ENCODE measurements at places on chromosomes 12 and 14.
A peak's percentile ranks its signal among the peaks of the same experiment; 100 is the strongest.

DNA sequence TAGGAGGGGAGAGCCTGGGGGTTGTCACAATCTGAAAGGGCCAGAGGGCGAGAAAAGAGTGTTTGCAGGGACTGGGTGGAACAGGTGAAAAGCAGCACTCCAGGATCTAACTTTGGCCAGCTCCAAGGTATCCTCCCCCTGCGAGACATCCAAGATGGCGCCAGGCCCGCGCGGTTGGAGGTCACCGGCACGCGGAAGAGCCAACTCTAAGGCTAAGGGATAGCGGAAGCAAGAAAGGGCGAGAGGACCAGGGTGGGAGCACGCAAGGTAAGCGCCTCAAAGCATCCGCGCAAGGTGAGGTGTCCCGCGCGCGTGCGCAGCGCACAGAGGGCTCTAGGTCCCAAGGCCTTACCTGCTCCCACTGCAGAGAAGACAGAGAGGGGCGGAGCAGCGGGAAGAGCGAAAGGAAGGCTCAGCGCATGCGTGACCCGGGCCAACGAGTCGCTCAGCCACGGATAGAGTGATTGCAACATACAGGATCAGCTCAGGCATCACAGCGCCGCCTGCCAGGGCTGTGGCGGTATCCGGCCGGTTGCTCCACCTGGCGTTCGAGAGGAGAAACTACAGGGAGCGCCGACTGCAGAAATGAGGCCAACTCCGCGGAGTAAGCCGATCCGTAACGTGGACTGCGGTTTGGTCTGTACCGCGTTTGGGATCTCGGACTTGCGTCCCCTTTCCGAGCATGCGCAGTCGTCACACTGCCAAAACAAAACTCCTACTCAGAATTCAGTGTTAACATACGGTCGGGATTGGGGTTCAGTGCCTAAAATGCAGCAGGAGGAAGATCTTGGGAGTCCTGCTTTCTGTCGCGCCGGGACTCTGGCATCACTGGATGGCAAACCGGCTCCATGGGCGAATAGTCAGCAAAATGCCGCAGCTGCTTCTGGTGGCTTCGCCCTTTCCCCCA, at the start of gene ATP5MC2:
ATP5MC2 (minus strand) TSS at position 383 of the 907 bp plus-strand sequence. CDS start 3,469 bp downstream, outside the sequence.
- DNase-seq: peak; percentile 98

DNA sequence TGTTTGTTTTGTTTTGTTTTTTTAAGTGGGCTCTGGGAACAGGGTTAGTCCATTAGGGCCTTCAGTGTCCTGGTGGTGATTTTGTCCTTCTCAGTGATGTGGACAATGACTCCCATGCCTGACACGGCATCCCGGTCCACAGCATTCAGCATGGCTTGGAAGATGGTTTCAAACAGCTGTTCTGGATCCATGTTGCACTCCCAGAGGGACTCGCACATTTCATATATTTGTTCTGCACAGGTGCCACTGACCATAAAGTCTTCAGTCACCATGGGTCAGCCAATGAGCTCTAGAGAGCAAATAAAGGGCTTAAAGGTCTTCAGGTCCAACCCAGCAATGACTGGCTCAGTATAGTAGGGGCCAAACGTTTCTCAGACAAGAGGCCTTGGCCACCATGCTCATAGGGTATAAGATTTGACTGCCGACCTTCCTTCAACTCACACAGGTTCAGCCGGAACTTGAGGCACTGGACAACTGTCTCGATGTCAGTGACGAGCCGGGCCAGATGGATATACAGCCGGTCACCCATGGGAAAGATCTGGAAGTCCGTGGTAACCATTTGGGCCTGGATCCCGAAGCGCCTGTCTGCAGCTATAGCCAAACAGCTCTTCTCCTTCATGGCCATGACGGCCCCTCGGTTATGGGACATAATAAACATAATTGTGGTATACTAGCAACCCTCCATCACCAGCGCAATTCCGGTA, 18.0 kb downstream of the OR10P1 start:
- no peak for DNase-seq

- DNase-seq: peak; percentile 25
Observed at GRCh38 chr14:90495357-90496276, 98.8 kb downstream of the CALM1 start.

DNA sequence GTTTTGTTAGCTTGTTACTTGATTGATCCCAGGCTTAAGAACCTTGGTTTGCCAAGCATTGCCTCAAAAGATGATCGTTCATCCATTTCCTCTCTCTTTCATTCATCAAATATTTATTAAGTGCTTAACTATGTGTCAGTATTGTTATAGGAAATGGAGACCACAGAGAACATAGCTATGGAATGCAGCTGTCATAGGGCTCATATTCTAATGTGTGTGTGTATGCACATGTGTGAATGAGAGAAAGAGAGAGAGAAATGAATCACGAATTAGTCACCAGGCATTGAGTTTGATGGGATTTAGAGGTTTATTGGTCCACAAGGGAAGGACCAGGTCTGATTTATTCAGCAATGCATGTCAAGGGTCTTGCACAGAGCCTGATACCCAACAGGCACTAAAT, 71.0 kb upstream of the FBXO21 start:
- DNase-seq: peak; percentile 41

- DNase-seq: no peak
Observed at GRCh38 chr14:60945984-60946383, 34.9 kb downstream of the TRMT5 start.

DNA sequence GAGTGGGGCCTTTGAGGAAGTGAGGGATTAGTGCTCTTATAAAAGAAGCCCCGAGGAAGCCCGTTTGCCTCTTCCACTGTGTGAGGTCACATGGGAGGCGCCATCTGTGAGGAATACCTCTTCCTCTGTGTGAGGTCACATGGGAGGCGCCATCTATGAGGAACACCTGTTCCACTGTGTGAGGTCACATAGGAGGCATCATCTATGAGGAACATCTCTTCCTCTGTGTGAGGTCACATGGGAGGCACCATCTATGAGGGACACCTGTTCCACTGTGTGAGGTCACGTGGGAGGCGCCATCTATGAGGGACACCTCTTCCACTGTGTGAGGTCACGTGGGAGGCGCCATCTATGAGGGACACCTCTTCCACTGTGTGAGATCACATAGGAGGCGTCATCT, 69.7 kb downstream of the SLC24A4 start:
- no peak for DNase-seq

GRCh38 chr12:67593041-67593440, 55.5 kb upstream of the DYRK2 start:
- DNase-seq: no peak

- DNase-seq: no peak
Observed at GRCh38 chr14:56118611-56119181, 485 bp downstream of the PELI2 start.

DNA sequence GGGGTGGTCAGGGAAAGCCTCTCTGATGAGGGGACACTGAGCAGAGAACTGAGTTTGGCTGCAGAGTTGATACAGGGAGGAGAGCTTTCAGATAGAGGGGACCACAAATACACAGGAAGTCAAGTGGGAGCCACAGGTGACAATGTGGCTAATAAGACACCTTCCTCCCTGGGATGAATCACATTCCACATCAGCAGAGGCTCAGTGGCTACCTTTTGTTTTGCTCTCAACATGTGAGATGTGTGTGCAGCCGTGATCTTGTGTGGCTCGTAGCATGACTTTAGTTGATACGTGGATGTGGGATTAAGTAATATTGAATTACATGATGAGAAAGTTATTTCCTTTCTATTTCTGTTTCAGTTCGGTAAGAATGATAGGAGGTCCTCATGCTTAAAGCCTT, 7.5 kb downstream of the CRADD start:
- no peak for DNase-seq

DNA sequence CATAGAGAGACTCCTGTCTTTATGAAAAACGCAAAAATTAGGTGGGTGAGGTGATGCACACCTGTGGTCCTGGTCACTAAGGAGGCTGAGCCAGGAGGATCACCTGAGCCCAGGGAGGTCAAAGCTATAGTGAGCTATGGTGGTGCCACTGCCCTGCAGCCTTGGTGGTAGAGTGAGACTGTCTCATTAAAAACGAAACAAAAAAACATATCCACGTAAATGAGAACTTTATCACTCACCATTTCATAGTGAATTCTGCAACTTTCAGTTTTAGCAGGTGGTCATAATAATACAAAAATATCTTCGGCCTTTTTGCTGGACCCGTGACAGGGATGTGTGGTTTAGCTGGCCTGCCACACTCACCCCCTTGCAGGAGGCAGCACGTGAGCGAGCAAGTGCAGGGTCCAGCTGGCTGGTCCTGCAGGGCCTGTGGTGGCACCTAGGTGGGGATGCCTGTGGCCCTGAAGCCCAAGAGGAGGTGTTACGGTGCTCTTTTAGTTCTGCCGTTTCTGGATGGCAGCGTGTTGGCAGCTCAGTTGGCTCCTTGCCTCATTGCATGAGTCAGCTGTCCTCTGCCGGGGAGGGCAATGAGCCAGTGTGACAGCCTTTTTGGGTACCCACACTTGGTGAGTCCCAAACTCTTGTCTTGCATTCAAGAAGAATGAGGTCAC, 1330.7 kb upstream of the TMEM132C start:
- no peak for DNase-seq

GRCh38 chr14:21860172-21860571, 186.6 kb upstream of the OR4E1 start:
- DNase-seq: no peak

GRCh38 chr12:2110849-2111566, 58.2 kb downstream of the CACNA1C start:
- no peak for DNase-seq

DNA sequence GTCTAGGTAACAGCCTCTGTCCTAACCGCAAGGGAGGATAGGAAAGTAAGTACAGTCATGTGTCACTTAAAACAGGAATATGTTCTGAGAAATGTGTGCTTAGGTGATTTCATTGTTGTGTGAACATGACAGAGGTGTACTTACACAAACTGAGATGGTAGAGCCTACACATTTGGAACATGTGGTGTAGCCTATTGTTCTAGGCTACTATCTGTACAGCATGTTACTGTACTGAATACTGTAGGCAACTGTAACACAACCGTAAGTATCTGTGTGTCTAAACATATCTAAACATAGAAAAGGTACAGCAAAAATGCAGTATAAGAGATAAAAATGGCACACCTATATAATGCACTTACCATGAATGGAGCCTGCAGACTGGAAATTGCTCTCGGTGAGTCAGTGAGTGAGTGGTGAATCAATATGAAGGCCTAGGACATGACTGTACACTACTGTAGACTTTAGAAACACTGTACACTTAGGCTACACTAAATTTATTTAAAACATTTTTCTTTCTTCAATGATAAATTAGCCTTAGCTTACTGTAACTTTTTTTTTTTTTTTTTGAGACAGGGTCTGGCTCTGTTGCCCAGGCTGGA, 13.2 kb upstream of the MDM2 start:
- peak; percentile 93 for DNase-seq

- DNase-seq: no peak
Observed at GRCh38 chr14:101175731-101176534, 272.4 kb upstream of the RTL1 start.

DNA sequence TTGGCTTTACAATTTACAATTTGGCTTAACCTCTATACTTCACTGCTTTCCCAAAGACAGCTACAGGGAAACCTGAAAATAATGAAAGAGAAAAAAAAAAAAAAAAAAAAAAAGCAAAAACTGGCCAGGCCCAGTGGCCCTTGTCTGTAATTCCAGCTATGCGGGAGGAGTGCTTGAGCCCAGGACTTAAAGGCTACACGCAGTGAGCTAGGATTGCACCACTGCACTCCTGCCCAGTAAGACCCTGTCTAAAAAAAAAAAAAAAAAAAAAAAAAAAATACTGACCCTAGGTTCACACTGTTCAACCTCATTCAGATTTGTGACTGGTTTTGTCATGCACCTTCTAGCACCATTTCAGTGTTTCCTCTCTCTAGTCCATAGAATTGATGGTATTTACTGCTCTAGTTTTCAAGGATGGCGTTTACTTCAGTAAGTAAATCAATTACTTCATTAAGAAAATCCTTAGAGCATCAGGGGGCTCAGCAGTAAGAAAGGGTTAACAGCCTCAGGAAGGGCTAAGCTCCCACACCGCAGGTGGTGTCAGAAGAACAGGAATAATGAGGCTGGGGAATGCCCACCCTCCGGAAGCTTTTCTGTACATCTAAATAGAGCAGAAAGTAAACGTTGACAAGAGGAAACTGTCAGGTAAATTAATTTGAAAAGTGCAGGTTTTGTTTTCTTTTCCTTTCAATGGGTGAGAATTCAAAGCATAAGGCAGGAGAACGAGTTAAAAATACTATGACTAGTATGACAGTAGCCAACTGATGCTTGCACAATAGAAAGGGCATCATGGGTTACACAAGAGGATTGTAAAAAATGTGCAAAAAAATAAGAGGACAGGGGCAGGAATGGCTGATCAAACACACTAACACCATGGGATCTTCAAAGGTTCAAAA, 115.0 kb upstream of the MDM1 start:
- no peak for DNase-seq

- DNase-seq: no peak
Observed at GRCh38 chr14:29240066-29240465, 473.5 kb downstream of the FOXG1 start.

DNA sequence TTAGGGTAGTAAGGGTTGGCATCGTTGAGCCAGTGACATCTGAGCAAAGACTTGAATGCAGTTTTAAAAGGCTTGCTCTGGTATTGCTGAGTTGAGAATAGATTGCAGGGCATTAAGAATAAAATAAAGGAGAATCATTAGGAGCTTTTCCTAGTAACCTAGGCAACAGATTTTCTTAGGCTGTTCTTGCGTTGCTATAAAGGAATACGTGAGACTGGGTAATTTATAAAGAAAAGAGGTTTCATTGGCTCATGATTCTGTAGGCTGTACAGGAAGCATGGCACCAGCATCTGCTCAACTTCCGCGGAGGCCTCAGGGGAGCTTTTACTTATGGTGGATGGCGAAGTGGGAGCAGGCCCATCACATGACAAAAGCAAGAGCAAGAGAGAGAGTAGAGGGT, 97.4 kb downstream of the RAD51B start:
- no peak for DNase-seq

- DNase-seq: no peak
Observed at GRCh38 chr14:22462923-22463322, 126.1 kb downstream of the DAD1 start.

GRCh38 chr12:12757121-12757520, 28.3 kb upstream of the APOLD1 start:
- no peak for DNase-seq

DNA sequence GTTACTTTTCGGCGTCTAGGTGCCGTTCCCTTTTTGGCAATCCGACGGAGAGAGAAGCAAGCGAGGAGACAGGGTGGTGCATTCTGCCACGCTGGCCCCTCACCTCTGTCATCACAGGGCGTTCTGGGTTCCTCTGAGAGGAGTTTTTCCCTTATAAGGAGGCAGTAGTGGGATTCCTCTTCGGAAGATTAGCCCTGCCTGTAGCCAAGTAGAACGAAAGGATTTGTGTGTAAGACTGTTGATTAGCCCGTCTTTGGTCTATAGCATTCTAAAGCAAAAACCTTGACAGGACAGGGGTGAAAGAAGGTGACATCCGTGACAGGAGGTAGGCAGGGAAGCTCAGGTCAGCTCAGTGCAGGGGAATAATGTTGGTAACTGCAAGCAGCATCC, 9.1 kb upstream of the NEMF start:
- peak; percentile 90 for DNase-seq

- no peak for DNase-seq
Observed at GRCh38 chr14:77488558-77488957, 10.1 kb downstream of the ISM2 start.

GRCh38 chr12:123389560-123390351, 5.8 kb downstream of the KMT5A start:
- DNase-seq: no peak

- no peak for DNase-seq
Observed at GRCh38 chr14:24198814-24199524, 3.7 kb upstream of the TM9SF1 start.

- DNase-seq: peak; percentile 70
Observed at GRCh38 chr12:73632191-73632590, 905.4 kb upstream of the ATXN7L3B start.
